ENCODE measurements at places on chromosomes 1 and 21. TPM values are rescaled to one million over a fixed set of nuclear protein-coding genes. Genes with fewer than 3 reads are reported as not detected.

CSF1 gene
- 11.7 TPM for total RNA-seq

EPHA2 gene
- 184 TPM for total RNA-seq

BEND5 gene
- 0.21 TPM for total RNA-seq

ERICH3 gene
- not detected for total RNA-seq

KCNE1 gene
- total RNA-seq, result 0.34 TPM

HCRTR1 gene
- not detected for total RNA-seq

TFB2M gene
- 23.4 TPM for total RNA-seq

LDLRAD1 gene
- total RNA-seq, result under 0.01 TPM

CELA2A gene
- total RNA-seq, result not detected

FAM167B gene
- total RNA-seq, result 0.34 TPM

PCBP3 gene
- not detected for total RNA-seq

ADAM30 gene
- total RNA-seq, result not detected

CFAP74 gene
- total RNA-seq, result 0.07 TPM

KCNA3 gene
- total RNA-seq, result not detected

ASCL5 gene
- 0.07 TPM for total RNA-seq

CCDC18 gene
- total RNA-seq, result 3.8 TPM

EPHB2 gene
- 3.4 TPM for total RNA-seq

DDR2 gene
- 2.4 TPM for total RNA-seq

RGS16 gene
- total RNA-seq, result 7.5 TPM

SLC5A3 gene
- 42.4 TPM for total RNA-seq

ZNF593 gene
- total RNA-seq, result 31.9 TPM

OR14K1 gene
- not detected for total RNA-seq

SAMD11 gene
- total RNA-seq, result under 0.01 TPM

PTGER3 gene
- under 0.01 TPM for total RNA-seq

NLRP3 gene
- not detected for total RNA-seq
